ENCODE measurements at places on chromosomes 6 and 20.

DNA sequence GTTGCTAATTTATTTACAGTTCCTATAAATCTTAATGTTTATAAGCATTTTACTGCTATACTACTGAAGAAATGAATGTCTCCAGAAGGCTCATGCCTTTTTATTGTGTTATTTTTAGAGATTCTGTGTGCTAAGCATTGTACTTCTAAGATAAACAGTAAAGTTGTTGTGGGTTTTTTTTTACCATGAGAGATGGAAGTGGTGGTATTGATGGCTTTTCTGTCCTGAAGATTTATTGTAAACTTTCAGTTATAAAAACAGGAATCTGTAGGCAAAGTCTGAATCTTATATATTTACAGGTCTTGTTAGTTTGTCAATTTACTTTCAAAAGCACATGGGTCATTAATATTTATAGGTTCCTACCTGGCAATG lies 246.9 kb downstream of the TMEM242 start:
- no peak overlapping the region for H3K4me3 ChIP-seq
- DNase-seq, result no peak
- peaks cover 7% of the 10 kb centered on the region for H3K36me3 ChIP-seq
- peaks cover 35% of the 10 kb centered on the region for H3K4me1 ChIP-seq
- no peak overlapping the region for H3K27ac ChIP-seq

DNA sequence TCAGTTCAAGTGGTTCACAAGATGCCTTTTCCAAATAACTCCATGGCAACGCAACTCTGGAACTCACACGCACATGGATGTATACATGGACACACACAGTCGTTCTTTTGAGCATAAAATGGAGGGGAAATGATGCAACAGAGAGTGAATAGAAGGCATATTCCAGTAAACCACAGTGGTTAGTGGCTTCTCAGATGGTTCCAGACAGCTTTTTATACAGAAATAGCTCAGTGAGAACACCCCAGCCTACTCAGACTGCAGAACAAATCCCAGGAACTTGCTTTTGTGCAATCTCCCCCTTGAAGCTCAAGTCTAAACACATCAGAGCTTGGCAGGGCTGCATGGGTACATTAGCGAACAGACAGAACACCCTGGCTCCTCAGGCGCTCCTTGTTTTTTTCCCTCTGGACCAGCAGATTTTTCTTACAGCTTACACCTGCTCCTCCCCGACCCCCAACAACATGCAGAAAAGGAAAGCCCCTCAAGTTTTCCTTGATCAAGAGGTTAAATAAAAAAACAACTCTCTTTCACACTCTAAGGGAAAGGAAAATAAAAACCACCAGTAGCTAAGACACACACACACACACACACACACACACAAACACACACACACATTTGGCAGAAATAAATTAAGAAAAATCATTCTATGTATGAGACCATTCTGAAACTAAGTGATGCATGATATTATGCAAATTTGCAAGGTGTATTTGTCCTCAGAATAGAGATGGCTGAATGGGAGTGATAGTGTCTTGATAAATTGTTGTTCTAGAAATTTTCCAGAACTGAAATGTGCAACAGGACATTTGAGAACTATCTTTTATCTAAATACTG lies 51.2 kb upstream of the RANBP9 start:
- H3K4me1 ChIP-seq, result peaks cover 46% of the 10 kb centered on the region
- no peak overlapping the region for H3K4me3 ChIP-seq
- H3K36me3 ChIP-seq, result no peaks in the 10 kb centered on the region
- DNase-seq, result no peak
- no peaks in the 10 kb centered on the region for H3K27me3 ChIP-seq
- peak overlapping the region; percentile 82 for H3K27ac ChIP-seq

GRCh38 chr6:147205690-147206600 lies 1.7 kb downstream of the STXBP5 start:
- no peaks in the 10 kb centered on the region for H3K36me3 ChIP-seq
- H3K27ac ChIP-seq, result peak overlapping the region; percentile 88
- no peak for DNase-seq
- H3K27me3 ChIP-seq, result no peaks in the 10 kb centered on the region

- H3K27me3 ChIP-seq, result peaks cover 5% of the 10 kb centered on the region
- no peak overlapping the region for H3K27ac ChIP-seq
- H3K4me1 ChIP-seq, result no peaks in the 10 kb centered on the region
These were observed 116.5 kb downstream of the FAM120B start for GRCh38 chr6:170423030-170423429.

DNA sequence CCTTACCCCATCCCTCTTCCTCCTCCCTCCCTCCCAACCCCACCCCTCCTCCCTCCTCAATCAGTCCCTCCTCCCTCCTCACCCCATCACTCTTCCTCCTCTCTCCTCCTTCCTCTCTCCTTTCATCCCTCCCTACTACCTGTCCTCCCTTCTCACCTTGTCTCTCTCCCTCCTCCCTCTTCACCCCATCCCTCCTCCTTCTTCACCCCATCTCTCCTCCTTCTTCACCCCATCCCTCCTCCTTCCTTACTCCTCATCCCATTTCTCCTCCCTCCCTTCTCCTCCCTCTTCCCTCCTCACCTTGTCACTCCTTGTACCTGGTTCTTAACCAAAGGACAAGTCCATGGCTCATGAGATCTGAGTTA lies 222.4 kb downstream of the TTLL2 start:
- H3K36me3 ChIP-seq, result no peaks in the 10 kb centered on the region
- H3K27ac ChIP-seq, result peak overlapping the region; percentile 80
- peaks cover 4% of the 10 kb centered on the region for H3K27me3 ChIP-seq
- DNase-seq, result no peak
- no peak overlapping the region for H3K4me3 ChIP-seq

- no peak overlapping the region for H3K27ac ChIP-seq
- H3K4me3 ChIP-seq, result no peak overlapping the region
- no peaks in the 10 kb centered on the region for H3K36me3 ChIP-seq
- H3K4me1 ChIP-seq, result peaks cover 2% of the 10 kb centered on the region
- H3K27me3 ChIP-seq, result no peaks in the 10 kb centered on the region
- DNase-seq, result no peak
These were observed 10.1 kb upstream of the GMEB2 start for GRCh38 chr20:63636752-63637628.

DNA sequence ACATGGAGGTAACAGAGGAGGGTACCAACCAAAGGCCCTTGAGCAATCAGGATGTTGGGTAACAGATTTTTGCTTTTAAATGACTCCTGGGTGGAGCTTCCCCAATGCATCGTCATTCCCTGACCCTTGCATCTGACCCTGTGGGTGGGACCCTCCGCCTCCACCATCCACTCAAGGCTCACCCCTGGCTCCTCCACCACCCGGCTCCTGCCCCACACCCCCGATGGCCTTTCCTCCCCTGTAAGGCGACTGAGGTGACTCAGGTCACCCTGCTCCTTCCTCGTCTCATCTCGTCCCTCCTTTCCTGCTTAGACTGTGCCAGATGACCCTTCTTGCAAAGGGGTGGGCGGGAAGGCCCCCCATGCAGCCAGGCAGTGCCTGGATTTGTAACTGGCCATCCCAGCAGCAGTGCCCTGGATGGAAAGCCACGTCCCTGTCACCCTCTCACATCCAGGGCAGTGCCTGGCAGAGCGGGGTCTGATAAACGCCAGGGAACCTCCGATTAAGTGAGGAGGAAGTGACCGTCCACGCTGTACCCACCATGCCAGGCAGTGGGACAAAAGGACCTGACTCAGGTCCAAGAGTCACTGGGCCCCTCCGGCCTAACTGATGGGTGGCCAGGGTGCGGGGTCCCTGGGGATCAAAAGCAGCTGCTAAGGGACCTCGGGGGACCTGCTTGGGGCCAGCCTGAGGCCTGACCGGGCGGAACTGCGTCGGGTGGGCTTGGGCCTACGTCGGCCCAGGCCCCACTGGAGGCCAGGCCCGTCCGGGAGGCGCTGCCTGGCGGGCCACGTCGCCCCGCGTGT lies 624 bp upstream of the NPEPL1 start:
- H3K4me1 ChIP-seq, result peaks cover 21% of the 10 kb centered on the region
- H3K27ac ChIP-seq, result no peak overlapping the region
- no peak overlapping the region for H3K4me3 ChIP-seq
- H3K36me3 ChIP-seq, result peaks cover 12% of the 10 kb centered on the region

- DNase-seq, result no peak
- peaks cover 12% of the 10 kb centered on the region for H3K4me1 ChIP-seq
- H3K36me3 ChIP-seq, result peaks cover 17% of the 10 kb centered on the region
- H3K27me3 ChIP-seq, result no peaks in the 10 kb centered on the region
These were observed 152.3 kb downstream of the ZFAND3 start for GRCh38 chr6:37971711-37972390.

GRCh38 chr6:8664070-8664469 lies 228.7 kb upstream of the SLC35B3 start:
- H3K4me3 ChIP-seq, result no peak overlapping the region
- H3K27ac ChIP-seq, result no peak overlapping the region
- no peaks in the 10 kb centered on the region for H3K4me1 ChIP-seq
- no peak for DNase-seq
- no peaks in the 10 kb centered on the region for H3K36me3 ChIP-seq

- peaks cover 24% of the 10 kb centered on the region for H3K4me1 ChIP-seq
- peak overlapping the region; percentile 19 for H3K27ac ChIP-seq
- no peak overlapping the region for H3K4me3 ChIP-seq
- DNase-seq, result no peak
- H3K36me3 ChIP-seq, result peaks cover 24% of the 10 kb centered on the region
These were observed 64.2 kb downstream of the FKBP5 start for GRCh38 chr6:35624341-35625070.

DNA sequence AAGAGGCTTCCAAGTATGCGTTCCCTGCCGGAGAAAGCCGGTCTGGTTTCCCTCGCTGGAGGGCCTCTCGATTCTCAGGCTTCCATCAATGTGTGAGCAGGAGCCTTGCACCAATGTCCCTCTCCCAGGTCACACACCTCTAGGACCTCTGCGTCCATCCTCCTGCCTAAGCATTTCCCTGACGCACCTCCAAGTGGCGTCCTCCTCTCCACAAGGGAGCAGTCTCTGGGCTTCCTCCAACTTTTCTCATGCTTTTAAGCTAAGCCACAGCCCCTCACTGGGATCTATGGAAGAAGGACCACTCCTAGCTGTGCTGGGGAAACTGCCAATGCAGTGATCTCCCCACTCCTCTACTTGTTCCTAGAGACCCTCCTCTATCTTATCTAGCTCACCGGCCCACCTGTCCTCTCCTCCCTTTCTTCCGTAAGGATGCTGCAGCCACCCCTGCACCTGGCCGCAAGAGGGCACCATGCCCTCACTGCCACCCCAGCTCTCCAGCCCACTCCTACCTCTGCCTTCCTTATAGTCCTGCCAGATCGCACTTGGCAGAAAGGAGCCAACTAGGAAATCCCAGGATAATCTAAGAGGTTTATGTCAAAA lies 258.7 kb downstream of the LRFN2 start:
- no peak overlapping the region for H3K27ac ChIP-seq
- peaks cover 40% of the 10 kb centered on the region for H3K27me3 ChIP-seq

DNA sequence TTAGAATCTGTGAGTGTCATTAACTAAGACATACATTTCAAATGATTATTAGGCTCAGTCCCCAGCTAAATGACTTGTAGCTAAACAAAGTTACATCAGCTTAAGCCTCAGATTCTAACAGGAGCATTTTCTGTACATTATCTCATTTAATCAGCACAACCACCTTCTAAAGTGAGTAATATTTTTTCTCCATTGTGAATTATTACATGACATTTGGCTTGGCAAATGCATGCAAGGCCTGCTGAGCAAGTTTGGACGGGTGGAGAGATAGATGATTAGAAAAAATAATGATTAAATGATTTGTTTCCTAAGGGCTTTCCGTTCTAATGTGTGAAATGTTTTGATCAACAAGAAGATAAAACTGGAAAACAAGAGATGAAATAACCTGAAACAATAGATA lies 20.7 kb downstream of the DCBLD1 start:
- H3K4me1 ChIP-seq, result peaks cover 47% of the 10 kb centered on the region
- no peak for DNase-seq
- H3K4me3 ChIP-seq, result no peak overlapping the region
- H3K27ac ChIP-seq, result no peak overlapping the region

GRCh38 chr20:11267131-11267761 lies 593.4 kb upstream of the JAG1 start:
- H3K27me3 ChIP-seq, result no peaks in the 10 kb centered on the region
- peaks cover 49% of the 10 kb centered on the region for H3K4me1 ChIP-seq
- no peak overlapping the region for H3K4me3 ChIP-seq
- H3K36me3 ChIP-seq, result no peaks in the 10 kb centered on the region
- peak overlapping the region; percentile 77 for H3K27ac ChIP-seq
- DNase-seq, result peak; percentile 85

- no peaks in the 10 kb centered on the region for H3K36me3 ChIP-seq
- H3K4me3 ChIP-seq, result no peak overlapping the region
- no peaks in the 10 kb centered on the region for H3K4me1 ChIP-seq
- H3K27me3 ChIP-seq, result peaks cover 32% of the 10 kb centered on the region
- peak; percentile 53 for DNase-seq
These were observed 55.4 kb upstream of the SIRPG start for GRCh38 chr20:1712634-1713624.

DNA sequence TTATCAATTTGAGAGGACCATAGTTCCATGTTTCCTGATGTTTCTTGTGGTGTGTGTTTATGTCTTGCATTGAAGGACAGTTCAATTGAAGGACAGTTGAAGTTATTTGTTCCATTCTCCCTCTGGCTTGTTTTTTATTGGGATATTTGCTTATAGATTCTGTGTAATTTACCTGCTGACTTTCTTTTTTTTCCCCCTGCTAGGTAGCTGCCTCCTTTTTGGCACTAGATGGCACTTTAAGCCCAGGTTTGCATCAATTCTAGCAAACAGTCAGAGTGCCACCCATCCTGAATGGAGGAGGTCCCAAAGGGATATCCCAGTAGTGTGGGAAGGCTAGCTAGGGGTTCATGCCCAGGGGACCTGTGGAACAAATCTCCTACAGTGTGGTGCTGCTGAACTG lies 78.1 kb downstream of the CFAP61 start:
- H3K4me3 ChIP-seq, result no peak overlapping the region
- H3K4me1 ChIP-seq, result no peaks in the 10 kb centered on the region
- no peak for DNase-seq
- H3K27me3 ChIP-seq, result peaks cover 2% of the 10 kb centered on the region
- no peaks in the 10 kb centered on the region for H3K36me3 ChIP-seq

- no peaks in the 10 kb centered on the region for H3K27me3 ChIP-seq
- no peaks in the 10 kb centered on the region for H3K36me3 ChIP-seq
- no peak overlapping the region for H3K27ac ChIP-seq
These were observed 248.2 kb downstream of the TBX18 start for GRCh38 chr6:84516154-84516553.

GRCh38 chr20:57432862-57433491 lies 41.8 kb downstream of the RBM38 start:
- peaks cover 9% of the 10 kb centered on the region for H3K27me3 ChIP-seq
- H3K4me3 ChIP-seq, result no peak overlapping the region
- H3K4me1 ChIP-seq, result peaks cover 5% of the 10 kb centered on the region
- no peaks in the 10 kb centered on the region for H3K36me3 ChIP-seq
- H3K27ac ChIP-seq, result no peak overlapping the region

DNA sequence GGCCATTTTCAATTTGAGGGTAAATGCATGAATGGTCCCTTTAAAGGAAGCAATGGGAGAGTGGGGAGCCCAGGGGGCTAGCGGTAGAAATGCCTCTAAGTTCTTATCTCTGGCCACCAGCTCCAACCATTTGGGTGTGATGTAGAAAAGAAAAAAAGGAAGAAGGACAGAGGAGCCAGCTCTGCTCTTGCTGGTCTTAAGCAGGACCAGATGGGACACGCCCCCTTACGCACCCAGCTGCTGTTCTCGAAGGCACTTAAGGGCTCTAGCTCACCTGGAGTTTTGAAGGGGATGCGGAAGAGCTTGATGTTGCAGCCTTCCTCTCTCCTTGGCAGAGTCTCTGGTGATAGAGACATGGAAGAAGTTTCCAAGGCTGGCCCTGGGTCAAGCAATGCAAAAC lies 59.5 kb upstream of the RNF144B start:
- peak overlapping the region; percentile 41 for H3K27ac ChIP-seq
- H3K4me1 ChIP-seq, result peaks cover 17% of the 10 kb centered on the region
- H3K4me3 ChIP-seq, result no peak overlapping the region
- DNase-seq, result no peak
- H3K27me3 ChIP-seq, result no peaks in the 10 kb centered on the region

GRCh38 chr20:36684747-36685146 lies 38.8 kb upstream of the SLA2 start:
- H3K36me3 ChIP-seq, result peaks cover 10% of the 10 kb centered on the region
- no peaks in the 10 kb centered on the region for H3K4me1 ChIP-seq
- H3K4me3 ChIP-seq, result no peak overlapping the region
- no peak for DNase-seq
